NCI-H1417 treated with DMSO at 0.1 percent for 48 hours (cell line): ENCODE measurements at places on chromosomes 7 and 10.

DNA sequence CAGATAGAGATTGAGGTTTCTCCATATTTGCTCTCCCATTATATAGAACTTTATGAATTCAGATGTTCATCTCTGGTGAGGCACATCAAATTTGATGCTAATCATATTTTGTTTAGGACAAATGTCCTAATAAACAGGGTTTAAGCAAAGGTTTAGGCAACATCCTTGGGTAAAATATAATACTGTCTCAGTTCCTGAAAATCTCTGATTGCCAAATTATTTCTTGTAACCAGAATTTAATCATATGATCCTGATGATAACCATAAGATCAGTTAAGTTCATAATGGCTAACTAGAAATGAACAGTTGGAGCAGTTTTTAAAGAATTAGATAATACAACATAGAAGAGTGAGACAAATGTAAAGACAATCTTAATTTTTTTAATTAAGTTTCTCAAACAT, 18.6 kb downstream of the CUTC start:
- no peak for DNase-seq

GRCh38 chr7:113281223-113281622, 162.9 kb upstream of the SMIM30 start:
- DNase-seq = no peak

GRCh38 chr7:116062666-116063065, 32.1 kb upstream of the TFEC start:
- no peak for DNase-seq

DNA sequence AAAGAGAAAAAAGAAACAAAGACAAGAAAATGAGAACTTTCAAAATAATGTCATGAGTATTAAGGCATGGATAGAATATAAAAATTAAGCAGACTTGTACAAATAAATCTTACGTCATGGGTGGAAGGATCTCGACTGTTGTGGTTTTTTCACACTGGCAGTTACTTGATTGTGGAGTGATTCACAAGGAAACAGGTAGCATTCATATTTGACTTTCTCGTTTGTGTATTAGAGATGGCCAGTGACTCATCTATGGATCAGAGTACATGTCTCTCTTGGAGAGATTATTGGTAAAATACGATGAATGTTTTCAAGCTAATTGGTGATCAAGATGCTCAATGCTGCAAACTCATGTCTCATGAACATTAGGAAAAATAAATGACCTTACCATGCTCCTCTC, 564.3 kb downstream of the GATA3 start:
- DNase-seq = no peak

- DNase-seq = no peak
Observed at GRCh38 chr10:110936757-110937156, 17.4 kb downstream of the SHOC2 start.

GRCh38 chr7:116354546-116355423, 144.4 kb downstream of the TES start:
- DNase-seq = no peak

DNA sequence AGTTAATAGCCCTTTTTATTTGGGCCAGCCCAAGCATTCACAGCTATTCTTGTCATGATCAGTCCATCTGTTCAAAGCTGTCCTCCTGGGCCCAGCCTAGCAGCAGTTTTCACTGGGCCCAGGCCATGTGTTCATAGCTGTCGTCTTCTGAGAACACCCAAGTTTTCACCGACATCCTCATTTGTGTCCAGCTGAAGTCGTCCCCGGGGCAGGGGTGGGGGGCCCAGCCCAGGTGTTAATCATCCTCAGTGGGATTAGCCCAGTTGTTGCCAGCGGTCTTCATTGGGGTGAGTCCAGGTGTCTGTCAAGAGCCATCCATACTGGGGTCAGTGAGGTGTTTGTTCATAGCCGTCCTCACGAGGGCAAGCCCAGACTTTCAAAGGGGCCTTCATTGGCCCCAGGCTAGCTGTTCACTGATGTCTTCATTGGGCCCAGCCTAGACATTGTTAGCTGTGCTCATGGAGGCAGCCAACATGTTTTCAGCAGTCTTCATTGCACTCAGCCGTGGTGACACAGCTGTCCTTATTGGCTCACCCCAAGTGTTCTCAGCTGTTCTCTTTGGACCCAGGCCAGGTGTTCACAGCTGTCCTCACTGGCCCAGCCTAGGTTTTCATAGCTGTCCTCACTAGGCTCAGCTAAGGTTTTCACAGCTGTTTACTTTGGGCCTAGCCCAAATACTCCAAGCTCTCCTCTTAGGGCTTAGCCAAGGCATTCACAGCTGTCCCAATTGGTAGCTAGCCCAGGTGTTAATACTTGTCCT, 10.0 kb downstream of the FRG2B start:
- DNase-seq = no peak

DNA sequence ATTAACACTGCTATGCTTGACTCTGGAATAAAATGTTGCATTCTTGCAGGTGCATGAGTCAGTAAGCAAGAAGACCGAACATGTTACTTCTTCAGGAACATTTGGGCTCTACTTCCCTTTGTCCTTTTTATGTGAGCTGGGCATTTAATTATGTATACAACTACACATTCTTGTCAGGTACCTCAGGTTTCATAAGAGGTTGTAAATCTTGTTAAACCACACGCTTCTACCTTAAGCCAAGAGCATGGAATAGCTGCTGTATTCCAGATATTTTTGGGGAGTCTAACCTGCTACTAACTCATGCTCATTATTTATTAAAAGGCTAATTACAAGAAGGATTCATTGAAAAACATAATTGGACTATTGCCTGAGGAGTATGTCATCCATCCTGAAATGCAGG, 414.2 kb upstream of the KLF6 start:
- DNase-seq = no peak

DNA sequence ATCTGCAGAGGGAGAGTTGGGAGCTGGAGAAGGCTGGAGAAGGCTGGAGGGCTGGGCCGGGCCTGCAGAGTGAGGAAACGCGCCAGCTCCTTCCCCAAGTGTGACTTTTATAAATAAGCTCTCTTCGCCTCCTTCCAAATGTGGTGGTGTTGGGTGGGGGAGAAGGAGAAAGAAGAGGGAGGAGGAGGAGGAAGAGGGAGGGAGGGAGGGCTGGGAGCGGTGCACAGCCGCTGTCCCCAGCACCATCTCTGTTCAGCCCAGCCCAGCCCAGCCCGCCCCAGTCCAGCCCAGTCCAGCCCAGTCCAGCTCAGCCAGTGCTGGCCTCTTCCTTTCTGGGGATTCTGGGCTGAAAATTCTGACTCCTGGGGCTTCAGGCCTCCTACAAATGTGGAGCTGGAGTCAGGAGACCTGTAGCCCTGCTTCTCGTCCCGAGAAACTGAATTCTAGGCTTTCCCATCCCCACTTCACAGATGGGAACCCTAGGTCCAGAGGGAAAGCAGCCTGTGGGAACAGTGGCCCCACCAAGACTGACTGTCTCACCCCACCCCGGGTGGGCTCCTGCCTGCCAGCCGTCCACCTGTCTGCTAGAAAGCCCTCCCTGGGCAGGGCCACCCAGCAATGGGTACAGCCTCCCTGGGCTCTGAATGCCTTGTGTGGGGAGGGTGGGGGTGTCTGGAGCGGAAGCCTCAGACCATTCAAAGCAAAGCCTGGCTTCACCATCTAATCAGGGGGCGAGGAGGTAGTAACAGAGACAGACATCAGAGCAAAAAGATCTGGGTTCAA, 2.3 kb downstream of the STX1A start:
- no peak for DNase-seq

DNA sequence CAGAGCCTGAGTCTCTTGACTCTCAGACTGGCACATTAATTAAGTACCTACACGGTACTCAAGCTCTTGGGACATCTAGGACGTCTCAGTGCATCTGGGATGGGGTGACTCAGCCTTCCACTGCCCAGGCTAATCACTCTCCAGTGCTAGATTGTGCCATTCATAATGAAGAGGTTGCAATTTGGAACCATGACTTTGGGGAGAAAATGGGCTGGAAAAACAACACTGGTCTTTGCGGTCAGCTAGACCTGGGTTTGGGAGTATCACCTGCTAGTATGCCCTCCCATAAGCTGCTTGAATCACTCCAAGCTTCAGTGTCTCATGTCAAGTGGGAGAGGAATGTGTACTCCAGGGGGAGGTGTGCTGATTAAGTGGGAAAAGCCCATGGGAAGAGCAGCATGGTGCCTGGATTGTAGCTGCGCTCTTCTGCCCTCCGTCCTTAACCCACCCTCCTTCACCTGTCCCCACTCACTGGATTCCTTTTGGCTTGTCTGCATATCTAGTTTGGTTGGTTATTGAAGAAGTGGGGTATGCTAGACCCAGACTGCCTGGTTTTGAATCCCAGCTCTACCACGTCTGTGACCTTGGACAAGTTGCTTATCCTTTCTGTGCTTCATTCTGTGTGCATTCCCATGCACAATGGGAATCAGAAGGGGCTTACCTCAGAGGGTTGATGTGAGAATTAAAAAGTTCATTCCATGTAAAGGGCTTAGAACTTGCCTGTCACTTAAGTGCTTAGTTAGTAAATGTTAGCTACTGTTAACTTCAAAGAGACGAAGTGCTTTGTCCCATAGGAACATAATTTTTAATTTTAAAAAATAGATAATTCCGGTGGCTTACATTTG, 3.8 kb downstream of the NFE2L3 start:
- no peak for DNase-seq

DNA sequence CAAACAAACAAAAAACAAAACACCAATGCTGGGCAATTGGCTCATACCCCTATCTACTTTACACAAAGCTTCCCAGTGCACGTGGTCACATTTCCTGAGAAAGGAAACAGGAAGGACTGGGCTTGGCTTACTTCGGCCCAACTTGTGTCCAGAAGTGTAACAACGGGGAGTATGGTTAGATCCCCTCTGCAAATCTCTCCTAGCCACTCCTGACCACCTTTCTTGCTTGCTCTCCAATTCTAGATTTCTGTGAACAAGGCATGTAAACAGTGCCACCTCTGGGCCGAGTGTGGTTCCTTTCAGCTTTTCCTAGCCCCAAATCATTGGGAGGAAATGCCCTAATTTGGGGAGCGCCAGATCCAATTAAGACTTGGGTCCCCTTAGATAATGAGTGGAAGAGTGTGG, 21.0 kb upstream of the FRAT2 start:
- DNase-seq = no peak

- no peak for DNase-seq
Observed at GRCh38 chr7:22114440-22114981, 168.8 kb upstream of the CDCA7L start.

DNA sequence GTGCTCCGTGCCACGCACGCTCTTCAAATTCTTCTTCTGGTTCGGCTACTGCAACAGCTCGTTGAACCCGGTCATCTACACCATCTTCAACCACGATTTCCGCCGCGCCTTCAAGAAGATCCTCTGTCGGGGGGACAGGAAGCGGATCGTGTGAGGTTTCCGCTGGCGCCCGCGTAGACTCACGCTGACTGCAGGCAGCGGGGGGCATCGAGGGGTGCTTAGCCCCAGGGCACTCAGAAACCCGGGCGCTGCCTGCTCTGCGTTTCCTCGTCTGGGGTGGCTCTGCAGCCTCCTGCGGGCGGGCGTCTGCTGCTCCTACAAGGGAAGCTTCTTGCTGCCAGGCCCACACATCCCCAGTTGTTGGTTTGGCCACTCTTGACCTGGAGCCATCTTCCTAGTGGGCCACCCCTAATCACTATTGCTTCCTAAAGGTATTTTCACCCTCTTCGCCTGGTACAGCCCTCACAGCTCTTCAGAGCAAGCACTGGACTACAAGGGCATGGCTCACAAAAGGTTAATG, 2.5 kb downstream of the ADRA2A start:
- DNase-seq = no peak

DNA sequence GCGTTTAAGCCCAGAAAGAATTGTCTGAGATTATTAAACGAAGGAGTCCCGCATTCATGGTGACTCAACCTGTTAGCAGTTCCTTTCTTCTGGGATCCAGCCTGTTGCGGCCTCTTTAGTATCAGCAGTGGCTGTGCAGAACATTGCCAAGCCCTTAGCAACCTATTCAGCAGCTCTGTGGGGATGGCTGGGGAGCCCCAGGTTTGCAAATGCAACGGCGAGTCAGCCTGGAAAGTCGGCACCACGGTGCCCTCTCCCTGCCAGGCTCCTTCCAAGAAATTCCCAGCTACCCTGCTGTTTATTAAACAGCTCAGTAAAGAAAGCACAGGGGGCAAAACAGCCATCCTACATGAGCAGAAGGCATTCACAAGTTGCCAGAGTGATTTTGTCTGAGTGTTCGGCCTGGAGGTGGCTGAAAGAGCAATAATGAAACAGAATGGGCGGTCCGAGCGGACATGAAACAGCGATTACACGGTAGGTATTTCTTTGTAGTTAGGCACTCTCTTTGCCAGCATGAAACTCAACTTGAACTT, 198.3 kb downstream of the BAMBI start:
- no peak for DNase-seq

GRCh38 chr7:34652809-34653208, 5.2 kb upstream of the NPSR1 start:
- no peak for DNase-seq

DNA sequence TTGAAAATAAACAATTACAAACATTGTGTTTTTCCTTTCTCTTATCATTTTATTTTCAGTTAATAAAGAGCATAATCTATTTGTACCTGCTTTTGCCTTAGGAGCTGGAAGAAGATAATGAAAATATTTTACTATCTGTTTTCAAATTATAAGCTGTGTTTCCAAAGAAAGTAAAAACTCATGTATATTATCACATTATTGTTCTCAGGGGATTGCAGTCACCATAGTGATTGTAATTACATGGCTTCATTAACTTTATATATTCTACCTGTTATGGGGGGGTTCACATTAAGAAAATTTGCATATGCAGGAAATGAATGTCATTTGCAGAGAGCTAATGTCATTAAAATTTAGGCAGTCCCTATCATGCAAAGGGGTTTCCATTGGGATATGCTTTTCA, 542.3 kb downstream of the NXPH1 start:
- no peak for DNase-seq

DNA sequence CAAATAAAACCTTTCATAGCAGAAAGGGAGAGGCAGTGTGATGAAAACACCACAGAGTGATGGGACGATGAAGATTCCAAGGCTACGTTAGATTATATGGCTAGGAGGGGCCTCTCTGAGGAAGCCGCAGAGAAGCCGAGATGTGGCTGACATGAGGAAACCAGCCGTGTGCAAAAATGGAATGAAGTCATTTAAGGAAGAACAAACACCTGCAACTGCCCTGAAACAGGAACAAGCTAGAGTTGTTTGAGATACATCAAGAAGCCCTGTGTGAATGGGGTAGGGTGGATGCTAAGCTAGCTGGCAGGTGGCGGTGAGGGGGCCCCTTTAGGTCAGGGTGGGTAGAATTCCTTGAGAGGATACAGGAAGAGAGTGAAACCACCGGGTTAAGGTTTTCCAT, 129.5 kb downstream of the KLF6 start:
- DNase-seq = no peak

DNA sequence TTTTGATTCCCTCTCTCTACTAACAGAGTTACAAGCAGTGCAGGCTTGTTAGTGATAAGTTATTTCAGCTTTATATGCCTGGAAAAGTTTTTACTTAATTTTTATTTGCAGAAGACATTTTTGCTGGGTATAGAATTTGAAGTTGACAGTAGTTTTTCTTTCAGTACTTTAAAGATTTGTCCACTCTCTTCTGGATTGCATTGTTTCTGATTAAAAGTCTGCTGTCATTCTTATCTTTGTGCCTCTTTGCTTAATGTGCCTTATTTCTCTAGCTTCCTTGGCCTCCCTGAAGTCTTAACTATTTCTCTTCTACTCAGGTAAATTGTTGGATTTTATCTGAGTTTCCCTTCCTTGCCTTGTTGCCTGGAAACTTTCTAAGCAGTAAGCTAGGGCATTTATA, 36.2 kb downstream of the PLCE1 start:
- no peak for DNase-seq
